ENCODE measurements at places on chromosomes 5 and 9. TPM values are rescaled to one million over a fixed set of nuclear protein-coding genes. Genes with fewer than 3 reads are reported as not detected.

GHR gene
- polyA plus RNA-seq = not detected

PTGR1 gene
- polyA plus RNA-seq = 0.28 TPM

CEP72 gene
- 0.24 TPM for polyA plus RNA-seq

IFNA8 gene
- not detected for polyA plus RNA-seq

DNA sequence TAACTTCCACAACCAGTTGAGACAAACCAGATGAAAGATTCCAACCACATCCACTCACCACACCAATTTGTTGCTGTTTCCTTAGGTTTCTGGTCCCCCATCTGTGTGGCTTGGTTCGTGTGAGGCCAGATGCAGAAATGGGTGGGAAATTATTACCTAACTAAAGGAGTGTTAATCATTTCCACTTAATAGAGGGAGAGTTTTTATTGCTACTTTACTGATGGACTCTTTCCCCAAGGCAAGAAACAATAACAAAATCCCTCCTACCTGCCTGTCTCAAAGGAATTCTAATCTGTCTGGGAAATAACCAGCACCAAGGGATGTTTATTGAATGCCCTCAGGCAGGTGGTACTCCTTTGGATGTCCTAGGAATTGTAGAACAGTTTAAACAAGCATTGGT is 76.3 kb downstream of the TMEM167A start:
- DNase-seq = no peak

DNA sequence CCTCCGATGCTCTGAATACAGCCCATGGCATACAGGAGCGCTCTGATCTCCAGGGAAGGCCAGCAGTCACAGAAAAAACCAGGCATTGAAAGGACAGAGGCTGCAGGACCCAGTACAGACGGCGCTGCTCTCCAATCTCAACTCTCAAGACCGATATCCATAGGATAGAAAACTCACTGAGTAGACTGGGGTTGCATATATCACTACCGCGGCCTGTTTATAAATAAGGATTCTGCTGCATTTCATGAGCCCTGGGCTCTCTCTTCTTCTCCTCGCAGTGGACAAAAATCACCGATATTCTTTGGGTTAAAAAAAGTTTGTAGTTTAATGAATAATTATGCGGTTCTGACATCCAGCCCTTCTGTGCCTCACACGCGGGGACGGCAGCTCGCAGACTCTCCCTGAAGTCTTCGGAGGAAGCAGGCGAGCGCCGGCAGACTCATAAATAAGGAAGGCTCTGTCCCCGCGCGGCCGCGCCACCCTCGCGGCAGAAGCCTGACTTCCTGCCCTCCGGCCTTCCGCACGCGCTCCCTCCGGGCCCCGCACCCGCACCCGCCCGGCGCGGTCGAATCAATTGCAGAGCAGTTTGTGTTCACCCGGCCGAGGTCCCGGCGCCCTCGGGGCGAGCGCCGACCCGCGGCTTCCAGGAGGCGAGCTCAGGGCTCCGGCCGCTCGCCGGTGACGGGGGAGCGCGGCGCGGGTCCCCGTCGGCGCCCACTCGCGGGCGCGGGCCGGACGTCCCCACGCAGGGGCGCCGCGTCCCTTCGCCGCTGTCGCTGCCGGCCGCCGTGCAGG is at the start of gene FAM78A:
Gene FAM78A, minus strand, starts transcription at position 417 of the 795 bp plus-strand sequence. Its CDS starts 331 bp downstream, at position 86.
- peak; percentile 78 for DNase-seq

DNA sequence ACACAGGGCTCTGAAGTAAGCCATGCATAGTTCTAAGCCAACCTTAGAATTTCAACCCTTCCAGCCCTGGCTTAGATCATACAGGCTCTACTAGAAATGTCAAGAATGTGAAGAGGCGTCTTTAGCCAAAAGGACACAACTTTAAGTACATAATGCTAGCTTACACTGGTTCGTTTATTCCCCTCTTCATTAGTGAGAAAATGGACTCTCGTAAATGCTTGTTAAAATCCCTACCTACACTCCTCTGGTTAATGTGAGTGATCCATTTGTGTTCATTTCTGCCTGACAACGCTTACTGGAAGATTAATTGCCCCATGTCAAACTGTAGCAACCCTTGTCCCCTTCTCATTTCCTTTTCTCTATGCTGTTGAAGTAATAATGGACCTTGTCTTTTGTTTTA is 149.3 kb upstream of the POU5F2 start:
- DNase-seq = no peak

GRCh38 chr5:85334-85995 is 6.5 kb upstream of the PLEKHG4B start:
- DNase-seq = no peak

- DNase-seq = no peak
Observed at GRCh38 chr9:21681641-21682040, 120.8 kb upstream of the MTAP start.

GRCh38 chr5:95899829-95900228 is 61.8 kb downstream of the ELL2 start:
- no peak for DNase-seq

- DNase-seq = no peak
Observed at GRCh38 chr9:94178927-94179326, 80.2 kb upstream of the ZNF169 start.

- no peak for DNase-seq
Observed at GRCh38 chr9:111915425-111915758, 18.8 kb downstream of the UGCG start.

DNA sequence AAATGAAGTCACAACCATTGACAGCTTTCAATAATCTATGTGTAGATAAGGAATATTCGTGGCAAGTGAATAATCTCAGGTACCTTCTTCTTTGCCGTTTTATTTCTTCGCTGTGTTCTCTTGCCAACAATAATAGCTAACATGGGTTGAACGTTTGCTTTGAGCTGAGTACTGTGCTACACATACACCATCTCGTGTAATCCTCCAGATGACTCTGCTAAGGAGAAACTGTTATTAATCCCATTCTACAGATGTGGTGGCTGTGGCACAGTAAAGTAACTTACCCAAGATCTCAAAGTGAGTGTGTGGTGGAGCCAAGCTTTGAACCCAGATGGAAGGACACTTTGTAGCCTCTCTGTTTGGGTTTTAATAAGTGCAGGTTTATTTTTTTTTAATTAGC is 179.7 kb downstream of the C9orf152 start:
- DNase-seq = no peak

GRCh38 chr9:97740848-97741821 is 44.0 kb upstream of the XPA start:
- no peak for DNase-seq

- DNase-seq = no peak
Observed at GRCh38 chr9:29806937-29807618, 2233.8 kb upstream of the C9orf72 start.

GRCh38 chr5:34487159-34487879 is 168.8 kb upstream of the RAI14 start:
- DNase-seq = no peak

- DNase-seq = no peak
Observed at GRCh38 chr9:124802426-124802825, 25.5 kb downstream of the OLFML2A start.
